ENCODE measurements at places on chromosomes 16 and 17.

DNA sequence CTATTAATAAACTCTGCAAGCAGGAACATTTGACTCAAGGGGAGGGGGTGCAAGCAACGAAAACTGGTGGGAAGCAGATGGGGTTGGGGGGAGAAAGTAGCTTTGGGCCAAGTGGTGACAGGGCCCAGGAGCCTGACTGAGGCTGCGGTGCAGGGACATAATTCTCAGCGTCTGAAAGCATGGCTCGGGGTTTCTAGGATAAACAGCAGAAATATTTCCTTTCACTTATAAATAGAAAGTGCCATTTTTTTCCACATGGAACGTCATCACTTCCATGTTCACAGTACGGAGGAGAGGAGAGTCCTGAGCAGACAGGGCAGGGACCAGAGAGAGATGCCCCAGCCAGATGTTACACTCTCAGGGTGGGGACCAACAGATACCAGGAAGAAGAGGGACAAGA lies 197.1 kb downstream of the ZFHX3 start:
- no peak for DNase-seq

- peak; percentile 89 for DNase-seq
These were observed 40.5 kb upstream of the ACSF3 start for GRCh38 chr16:89052890-89053724.

GRCh38 chr17:165939-166338 lies 15.5 kb downstream of the DOC2B start:
- no peak for DNase-seq

GRCh38 chr16:14186007-14186794 lies 115.1 kb downstream of the MRTFB start:
- DNase-seq = peak; percentile 94

DNA sequence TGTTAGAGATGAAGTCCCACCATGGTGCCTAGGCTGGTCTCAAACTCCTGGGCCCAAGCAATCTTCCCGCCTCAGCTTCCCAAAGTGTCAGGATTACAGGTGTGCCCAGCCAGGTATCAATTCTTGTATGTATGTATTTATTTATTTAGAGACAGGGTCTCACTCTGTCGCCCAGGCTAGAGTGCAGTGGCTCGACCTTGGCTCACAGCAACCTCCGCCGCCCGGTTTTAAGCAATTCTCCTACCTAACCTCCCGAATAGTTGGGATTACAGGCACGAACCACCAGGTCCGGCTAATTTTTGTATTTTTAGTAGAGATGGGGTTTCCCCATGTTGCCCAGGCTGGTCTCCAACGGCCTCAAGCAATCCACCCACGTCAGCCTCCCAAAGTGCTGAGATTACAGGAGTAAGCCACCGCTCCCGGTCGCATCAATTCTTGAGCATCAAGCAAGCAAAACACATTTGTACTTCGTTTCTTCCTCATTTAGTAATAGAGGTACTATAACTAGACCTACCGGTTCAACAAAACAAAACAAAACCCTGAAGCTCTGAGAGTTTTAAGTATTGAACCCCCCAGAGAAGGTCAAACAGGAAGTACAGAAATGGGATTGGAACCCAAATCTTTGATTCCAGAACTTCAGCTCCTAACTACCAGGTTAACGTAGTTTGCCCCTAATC lies 1.0 kb upstream of the ZNF500 start:
- peak; percentile 51 for DNase-seq

- no peak for DNase-seq
These were observed 12.0 kb downstream of the AMFR start for GRCh38 chr16:56413381-56413780.

- no peak for DNase-seq
These were observed 819.1 kb downstream of the KCNJ18 start for GRCh38 chr17:22511431-22511830.

DNA sequence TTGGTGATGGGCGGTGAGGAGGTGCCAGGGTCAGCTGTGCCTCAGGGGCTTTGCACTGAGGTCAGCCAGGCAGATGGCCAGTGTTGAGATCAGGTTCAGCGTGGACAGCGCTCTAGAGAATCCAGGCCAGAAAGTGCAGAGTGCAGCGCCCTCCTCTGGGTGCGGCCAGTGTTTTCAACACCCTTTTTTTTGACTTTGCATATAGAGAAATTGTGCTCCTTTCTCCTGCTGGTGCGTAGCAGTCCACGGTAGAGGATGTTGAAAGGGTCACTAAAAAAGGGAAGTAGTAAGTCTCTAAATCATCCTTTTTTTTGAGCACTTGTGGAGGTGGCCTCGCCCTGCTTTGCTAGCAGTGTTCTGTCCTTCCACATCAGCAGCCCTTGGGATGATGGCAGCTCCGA lies 53.9 kb downstream of the BANP start:
- no peak for DNase-seq

DNA sequence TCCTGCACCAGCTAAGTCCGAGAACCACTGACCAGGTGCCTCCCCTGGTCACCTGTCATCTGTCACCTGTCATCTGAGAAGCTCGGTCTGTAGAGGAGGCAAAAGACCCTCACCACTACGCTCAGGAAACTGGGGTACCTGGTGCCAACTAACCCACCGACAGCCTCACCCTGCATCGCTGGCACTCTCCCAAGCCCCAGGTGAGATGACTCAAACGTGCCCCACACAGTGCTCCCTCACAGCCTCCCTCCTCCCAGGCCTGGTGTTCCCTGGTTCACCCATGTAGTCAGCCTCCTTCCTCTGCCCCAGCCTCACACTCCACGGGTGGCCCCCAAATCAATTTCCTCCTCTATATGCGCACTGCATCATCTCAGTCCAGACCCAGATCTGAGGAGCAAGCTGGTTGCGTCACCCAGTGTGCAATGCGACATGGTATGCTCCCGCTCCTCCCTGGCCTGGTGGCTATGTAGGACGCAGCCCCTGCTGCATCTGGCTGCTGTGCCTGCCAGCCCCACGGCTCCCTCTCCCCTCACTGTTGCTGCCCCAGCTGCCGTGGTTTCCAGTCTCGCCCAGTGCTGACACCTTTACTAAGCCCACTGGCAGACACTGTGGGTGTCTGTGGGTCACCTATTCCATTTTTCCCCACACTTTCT lies 68.3 kb downstream of the GTF3C1 start:
- DNase-seq = no peak

- no peak for DNase-seq
These were observed 65.4 kb upstream of the ZFHX3 start for GRCh38 chr16:73113336-73113735.

- DNase-seq = no peak
These were observed 57.5 kb upstream of the SDK2 start for GRCh38 chr17:73701701-73702100.

DNA sequence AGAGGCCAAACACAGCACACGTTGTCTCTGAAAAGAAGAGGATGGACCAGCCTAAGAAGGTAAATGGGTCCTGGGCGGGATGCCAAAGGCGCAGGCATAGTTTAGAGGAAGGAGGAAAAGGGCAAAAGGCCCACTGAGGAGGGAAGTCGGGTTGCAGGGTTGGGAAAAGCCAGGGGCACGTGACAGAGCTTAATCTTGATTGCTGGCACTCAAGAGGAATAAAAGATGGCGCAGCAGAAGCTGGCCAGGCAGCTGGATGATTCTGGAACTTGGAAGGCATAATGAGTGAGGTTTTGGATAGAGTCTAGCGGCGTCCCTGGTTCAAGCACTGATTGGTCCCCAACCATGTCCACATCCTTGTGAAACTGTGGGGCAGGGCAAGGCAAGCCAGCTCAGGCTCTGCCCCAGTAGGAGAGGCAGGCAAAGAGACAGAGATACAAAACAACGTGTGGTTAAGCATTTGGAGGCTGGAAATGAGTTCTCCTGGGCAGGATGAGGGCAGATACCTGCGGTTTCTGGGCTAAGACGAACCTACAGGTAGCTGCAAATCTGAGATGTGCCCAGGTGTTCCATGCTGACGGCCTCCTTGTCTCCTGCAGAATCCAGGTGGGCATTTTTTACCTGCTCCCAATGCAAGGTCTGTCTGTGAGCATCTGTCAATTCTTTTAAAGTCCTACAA lies 52.7 kb upstream of the CIBAR2 start:
- DNase-seq = peak; percentile 23

- DNase-seq = peak; percentile 75
These were observed 3.4 kb downstream of the STH start for GRCh38 chr17:46002311-46002972.

DNA sequence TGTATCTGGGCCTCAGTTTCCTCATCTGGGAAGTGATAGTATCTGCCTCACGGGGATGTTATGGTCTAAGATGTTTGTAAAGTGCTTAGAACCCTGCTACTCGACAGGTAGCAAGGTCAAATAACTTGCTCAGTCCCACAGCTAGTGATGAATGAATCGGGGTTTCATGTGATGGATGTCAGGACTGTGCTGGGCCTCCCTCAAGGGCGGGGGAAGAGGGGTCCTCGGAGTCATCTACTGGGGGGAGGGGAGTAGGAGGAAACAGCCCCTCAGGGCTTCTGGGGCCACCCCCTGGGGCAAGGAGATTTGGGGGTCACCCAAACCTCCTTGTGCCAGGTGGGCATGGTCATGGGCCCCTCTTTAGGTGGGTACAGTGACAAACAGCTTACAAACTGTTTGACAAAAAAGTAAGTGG lies 732 bp downstream of the PNPO start:
- DNase-seq = peak; percentile 50

DNA sequence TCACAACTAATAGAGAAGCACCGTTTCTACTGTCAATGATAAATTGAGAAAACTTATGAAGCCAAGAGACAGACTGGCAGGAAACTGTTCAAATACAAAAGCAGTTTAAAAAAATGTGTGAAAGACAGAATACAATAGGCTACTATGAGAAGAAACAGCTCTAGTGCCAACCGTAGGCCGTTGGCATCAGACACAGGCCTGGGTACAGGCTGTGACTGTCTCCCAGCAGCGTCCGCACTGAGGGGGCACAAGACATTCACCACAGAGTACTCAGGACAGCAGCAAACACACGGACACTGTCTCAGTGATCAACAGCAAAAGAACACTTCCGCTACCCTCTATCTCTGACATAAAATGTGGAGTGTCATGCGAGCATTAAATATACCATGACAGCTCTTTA lies 7.8 kb upstream of the C1QBP start:
- no peak for DNase-seq

DNA sequence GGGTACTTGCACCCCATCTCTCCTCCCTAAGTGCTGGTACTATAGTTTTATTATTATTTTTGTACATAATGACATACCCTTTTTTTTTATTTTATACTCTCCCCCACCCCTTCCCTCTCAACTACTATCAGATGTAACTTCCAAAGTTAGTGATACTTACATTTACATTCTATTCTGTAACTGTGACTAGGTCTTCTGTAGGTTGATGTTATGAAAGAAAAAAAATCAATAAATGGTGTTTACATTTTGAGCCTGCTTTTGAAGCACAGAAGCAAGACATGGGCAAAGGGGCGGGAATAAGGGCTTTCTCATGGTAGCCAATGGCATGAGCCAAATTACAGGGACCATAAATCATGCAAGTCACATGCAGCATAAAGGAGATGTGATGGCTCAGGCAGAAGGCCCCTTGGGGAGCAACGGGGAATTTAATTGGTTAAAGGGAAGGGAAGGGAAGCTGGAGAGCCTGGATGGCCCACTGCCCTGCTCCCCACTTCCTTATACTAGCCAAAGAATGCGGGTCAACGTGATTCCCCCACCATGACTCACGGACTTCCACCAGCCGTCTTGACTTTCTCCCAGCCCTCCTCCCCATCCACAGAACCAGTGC lies 2.4 kb upstream of the ACSF2 start:
- peak; percentile 57 for DNase-seq

DNA sequence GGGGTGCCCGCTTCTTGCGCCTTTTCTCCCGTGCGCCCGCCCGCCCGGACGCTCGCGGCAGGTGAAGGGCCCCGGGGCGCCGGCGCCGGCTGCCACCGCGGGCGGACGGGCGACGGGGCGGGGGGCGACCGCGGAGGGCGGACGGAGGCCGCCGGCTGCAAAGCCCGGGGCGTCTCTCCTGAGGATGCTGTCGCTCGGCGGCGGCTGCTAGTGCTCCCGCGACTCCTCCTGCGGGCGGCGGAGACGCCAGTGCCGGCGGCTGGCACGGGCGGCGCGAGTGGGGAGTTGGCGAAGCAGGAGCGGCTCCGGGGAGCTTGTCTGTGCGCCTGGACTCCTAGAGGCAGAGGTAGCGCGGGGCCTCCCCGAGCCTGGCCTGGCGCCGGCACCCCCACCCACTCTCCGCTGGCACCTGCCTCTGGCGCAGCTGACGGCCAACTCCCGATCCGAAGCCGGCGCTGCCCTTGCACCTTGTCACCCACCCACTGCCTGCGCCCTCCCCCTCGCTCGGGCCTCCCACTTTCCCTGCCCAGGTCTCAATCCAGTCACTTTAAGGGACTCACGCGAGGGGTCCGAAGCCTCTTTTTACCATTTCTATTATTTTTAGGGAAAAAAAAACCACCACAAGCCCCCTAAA lies at the start of gene FAM20A:
TSS of gene FAM20A (minus strand) at position 437 of the 634 bp plus-strand sequence. CDS start 701 bp downstream, outside the sequence.
- peak; percentile 69 for DNase-seq

DNA sequence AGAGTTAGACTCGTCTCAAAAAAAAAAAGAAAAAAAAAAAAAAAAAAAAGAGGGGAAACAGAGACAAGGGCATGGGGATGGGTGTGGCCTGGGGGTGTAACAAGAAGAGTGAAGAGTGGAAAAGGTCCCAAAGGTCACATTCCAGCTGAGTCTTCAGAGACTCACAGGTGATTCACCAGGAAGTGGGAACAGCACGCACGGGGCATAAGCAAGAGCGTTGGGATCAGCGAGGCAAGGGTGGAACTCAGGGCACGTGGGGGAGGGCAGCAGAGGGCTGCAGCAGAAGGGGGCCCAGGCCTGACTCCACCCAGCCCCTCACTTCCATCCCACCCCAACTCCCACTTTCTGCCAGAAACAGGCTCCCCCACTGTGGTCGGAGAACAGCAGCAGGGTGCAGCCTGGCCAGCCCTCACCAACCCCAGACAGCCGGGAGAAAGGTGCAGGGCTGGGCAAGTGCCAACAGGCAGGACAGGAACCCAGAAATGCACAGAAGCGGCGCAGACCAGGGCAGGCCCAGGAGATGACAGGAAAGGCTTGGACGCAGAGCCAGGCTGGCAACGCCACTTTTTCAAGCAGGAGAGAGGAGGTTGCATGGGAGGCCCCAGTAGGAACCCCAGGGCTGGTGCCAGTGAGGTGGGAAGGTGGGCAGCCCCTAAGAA lies 3.3 kb downstream of the MEAK7 start:
- DNase-seq = no peak

DNA sequence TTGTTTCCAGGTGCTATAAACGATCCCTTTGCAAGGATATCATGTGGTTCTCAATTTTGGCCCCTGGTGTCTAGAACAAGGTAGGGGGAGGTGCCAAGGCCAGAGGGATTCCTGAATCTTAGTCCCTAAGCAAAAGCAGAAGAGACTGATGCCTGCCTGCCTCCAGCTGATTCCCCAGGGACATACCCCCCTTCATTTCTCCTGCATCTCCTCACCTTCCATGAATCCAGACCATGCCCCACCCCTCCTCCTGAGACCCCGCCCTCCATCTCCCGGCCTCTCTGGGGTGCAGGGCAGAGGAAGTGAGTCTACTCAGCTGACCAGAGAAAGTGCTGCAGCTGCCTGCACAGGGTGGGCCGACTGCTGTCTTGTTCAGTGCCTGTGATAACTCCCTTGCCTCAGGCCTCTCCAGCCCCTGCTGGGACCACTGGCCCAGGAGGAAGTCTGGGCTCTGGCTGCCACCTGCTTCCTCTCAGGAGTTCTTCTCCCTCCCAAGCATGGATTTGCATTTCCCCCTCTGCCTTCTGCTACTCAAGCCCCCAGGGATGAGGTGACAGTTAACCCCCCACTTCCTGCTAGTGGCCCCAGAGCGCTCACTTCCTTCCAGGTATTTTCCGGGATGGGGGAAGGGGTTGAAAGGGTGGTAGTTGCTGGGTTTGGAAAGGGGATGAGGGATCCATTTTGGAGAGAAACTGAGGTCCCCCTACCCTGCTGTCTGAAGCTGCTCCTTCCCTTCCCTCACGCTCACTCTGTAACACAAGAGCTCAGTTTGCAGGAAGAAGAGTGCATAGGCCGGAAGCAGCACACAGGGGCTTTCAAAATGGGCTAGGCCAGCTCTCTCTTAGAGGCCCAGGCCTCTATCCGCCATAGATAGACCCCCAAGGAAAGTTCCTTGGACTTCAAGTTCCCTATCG lies 10.5 kb upstream of the TSPOAP1 start:
- DNase-seq = peak; percentile 77

Measured in NCI-H69 (cell line).